ENCODE measurements at places on chromosomes 13 and 19.
A peak's percentile ranks its signal among the peaks of the same experiment; 100 is the strongest.

DNA sequence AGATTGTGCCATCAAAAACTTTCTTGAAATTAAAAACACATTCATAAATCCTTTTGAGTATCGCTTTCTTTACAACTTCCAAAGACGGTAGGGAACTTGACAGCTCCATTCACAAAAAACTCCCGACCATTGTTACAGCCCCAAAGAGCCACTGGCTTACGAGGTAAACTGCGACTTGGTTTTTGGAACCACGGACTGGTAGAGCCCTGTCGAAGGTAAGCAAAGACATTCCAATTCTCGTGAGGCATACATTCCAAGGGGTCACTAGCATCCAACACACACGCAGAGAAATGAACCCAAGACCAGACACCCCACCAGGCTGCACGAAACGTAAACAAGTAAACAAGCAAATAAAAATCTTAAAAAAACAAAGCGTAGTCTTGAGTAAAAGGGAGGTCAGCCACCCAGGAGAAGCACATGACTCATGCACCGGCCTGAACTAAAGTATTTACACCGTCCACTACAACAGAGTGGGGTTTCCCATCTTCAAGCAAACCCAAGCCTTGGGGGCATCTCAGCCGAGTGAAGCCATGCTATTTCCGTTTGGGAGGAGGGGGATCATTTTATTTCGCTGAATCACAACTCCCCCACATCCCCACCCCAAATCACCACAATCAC is 1.4 kb downstream of the BRD4 start:
- peak; percentile 95 for DNase-seq

DNA sequence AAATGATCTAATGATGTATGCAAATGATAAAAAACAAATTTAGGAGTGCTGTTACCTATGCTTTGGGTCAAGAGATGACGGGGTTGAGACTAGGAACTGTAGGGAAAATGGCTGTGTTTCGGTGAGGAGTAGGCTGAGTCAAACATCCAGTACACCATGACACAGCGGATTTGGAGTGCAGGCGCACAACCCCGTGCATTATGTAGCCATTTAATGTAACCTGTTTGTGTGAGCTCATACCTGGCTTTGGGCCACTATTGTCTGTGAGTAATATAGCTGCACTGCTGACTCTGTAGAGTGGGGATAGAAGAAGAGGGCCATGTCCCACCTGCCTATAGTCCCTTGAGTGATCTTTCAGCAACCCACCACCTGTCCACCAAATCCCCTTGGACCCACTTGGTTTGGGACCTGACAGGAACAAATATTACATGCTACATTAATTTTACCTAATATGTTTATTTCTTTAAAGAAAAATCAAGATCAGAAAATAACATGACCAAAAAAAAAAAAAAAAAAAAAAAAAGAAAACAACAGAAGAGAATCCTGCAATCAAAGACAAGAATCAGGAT is 95.5 kb upstream of the KLHL1 start:
- DNase-seq = peak; percentile 35

GRCh38 chr13:30493658-30494381 is 28.1 kb upstream of the HMGB1 start:
- DNase-seq = no peak

DNA sequence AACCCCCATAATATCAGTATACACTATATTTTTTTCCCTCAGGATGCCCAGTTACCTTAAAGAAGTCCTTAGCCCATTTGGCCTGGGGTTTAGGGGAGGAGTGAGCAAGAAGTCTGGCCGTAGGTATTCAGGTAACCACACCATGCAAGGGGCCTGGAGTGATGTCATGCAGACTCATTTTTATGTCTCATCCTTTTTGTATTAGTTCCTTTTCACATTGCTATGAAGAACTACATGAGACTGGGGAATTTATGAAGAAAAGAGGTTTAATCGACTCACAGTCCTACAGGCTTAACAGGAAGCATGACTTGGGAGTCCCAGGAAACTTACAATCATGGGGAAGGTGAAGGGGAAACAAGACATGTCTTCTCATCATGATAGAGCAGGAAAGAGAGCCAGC is 12.2 kb downstream of the TPP2 start:
- peak; percentile 57 for DNase-seq

DNA sequence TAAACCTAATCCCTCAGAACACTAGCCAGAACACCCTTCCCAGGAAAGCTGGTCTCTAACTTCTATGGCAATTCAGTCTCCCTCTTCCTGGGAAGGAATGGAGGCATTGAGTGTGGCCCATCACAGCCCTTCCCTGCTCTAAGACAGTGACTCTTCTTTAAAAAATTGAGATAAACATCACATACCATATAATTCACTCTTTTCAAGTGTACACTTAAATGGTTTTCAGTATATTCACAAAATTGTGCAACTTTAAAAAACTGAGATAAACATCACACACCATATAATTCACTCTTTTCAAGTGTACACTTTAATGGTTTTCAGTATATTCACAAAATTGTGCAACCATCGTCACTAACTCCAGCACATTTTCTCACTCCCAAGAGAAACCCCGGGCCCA is 116.5 kb downstream of the MIPEP start:
- DNase-seq = no peak

DNA sequence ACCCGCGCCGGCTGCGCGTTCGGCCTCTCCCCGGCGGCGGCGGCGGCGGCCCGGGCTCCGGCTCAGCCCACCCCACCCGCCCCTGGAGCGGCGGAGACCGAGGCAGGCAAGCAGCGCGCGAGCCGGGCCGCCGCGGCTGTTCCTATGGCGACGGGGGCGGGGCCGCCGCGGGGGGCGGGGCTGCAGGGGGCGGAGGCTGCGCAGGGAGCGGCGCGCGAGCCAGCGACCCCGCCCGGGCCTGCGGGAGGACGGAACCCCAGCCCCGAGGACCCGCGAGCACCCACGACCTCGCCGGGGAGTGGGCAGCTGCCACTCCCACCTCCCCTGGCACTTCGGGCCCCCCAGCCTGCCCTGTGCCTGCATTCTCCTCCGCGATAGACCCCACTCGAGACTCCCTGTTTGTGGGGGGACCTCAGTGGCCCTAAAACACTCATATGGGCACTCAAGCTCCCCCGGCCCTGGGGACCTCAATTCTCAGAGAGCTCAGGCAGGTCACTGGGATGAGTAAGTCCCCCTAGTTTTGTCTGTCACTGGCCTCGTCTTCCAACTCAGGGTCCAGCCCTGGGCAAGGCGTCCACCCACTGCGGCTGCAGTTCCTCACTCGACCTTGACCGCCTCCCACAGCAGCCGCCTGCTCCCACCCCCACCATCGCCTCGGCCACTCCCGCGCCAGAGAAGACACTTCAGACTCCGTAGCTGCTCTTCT is at the start of gene CTXN1:
Gene CTXN1 (minus strand): TSS at position 115 of the 706 bp plus-strand sequence. CDS start 597 bp downstream, outside the sequence.
- peak; percentile 65 for DNase-seq

DNA sequence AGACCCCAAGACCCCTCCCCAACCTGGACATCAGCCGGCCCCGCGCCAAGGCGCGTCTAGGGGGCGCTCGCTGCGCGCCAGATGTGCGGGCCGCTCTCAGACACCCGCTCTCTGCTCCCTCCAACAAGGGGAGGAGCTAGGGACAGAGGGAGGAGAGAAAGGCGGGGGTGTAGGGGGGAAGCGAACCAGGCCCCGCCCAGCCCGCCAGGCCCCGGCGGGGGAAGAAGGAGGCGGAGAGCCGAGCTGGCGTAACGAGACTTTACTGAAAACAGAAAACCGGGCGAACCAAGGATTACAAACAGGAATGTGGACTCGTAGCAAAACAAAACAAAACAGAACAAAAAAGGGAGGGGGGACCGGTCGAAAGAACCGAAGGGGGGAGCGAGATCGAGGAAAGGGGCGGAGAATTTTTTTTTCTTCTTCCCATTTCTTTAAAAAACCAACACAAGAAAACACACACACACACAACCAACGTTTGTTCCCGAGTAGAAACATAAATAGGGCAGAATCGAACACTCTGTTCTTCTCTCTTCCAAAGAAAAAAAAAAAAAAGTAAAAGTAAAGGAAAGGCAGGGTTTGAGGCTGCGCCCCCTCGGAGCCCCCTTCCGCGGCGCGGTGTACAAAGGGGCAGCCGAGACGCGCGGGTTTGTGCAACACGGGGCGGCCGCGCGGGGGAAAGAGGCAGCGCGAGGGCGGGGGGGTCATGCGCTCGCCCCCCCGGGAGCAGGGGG is 1.7 kb downstream of the JUND start:
- DNase-seq = peak; percentile 97

- peak; percentile 62 for DNase-seq
Measured at GRCh38 chr19:30227661-30228112, 144.5 kb upstream of the ZNF536 start.

DNA sequence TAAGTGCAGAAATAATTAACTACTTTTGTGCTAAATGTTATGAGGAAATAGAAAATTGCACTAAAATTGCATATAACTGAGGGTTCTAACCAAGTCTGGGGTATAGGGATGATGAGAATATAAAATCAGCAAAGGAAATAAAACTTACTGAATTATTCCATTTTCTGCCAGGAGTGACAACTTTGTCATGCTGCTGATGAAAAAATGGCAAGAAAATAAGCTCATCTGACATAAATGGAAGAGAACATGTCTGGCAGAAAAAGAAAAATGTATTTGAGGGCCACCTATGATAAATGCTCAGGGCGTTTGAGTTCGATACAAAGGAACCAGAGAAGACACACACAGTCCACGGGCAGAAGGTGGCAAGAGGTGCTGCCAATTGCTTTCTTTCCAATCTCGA is 78.2 kb downstream of the LHFPL6 start:
- DNase-seq = no peak

DNA sequence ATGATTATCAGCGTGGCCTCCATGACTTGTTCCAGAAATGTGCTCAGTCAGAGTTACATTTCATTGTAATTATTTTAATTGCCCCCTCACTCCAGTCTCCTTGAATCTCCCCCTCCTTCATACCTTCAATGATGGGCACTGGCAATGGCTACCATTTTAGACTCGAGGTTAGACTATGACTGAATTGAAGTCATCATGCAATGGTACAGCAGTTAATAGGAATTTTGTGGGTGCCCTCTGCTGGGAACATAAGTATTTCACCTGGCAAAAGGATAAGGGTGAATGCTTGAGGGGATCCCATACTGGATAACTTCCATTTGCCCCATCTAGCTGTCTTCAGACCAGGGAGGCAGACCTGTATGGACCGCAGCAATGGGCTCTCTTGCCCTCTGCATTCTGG is 32.2 kb upstream of the USP12 start:
- DNase-seq = peak; percentile 55

DNA sequence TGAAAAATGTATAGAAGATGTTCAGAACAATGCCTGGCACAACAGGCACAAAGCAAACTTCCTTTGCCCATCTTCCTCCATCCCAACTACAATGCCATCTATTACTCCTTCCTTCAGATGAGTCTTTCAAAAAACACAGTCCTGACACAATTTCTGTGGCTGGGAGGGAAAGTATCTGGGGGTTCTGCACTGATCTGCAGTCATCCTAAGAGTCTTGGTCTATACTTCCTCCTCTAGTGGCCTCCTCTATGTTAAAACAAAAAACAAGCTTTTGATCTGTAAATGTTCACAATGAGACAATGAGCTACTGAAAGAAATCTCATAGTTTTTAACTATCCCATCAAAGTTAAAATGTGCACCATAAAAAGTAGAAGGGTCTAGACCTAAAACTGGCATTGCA is 44.8 kb downstream of the USP12 start:
- DNase-seq = no peak

- no peak for DNase-seq
Measured at GRCh38 chr13:44449999-44450821, 76.6 kb downstream of the SERP2 start.

DNA sequence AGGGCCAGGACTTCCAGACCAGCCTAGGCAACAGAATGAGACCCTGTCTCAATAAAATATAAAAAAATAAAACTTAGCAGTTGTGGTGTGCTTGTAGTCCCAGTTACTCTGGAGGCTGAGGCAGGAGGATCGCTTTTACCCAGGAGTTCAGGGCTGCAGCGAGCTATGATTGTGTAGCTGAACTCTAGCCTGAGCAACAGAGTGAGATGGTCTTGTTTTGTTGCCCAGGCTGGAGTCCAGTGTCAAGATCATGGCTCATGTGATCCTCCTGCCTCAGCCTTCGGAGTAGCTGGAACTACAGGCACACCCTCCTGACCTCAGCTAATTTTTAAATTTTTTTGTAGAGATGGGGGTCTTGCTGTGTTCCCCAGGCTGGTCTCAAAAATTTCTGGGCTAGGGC is 4.3 kb upstream of the JUNB start:
- DNase-seq = no peak

- peak; percentile 44 for DNase-seq
Measured at GRCh38 chr13:72166102-72166650, 299.2 kb upstream of the DACH1 start.

GRCh38 chr19:33468361-33469170 is 53.0 kb downstream of the PEPD start:
- no peak for DNase-seq

DNA sequence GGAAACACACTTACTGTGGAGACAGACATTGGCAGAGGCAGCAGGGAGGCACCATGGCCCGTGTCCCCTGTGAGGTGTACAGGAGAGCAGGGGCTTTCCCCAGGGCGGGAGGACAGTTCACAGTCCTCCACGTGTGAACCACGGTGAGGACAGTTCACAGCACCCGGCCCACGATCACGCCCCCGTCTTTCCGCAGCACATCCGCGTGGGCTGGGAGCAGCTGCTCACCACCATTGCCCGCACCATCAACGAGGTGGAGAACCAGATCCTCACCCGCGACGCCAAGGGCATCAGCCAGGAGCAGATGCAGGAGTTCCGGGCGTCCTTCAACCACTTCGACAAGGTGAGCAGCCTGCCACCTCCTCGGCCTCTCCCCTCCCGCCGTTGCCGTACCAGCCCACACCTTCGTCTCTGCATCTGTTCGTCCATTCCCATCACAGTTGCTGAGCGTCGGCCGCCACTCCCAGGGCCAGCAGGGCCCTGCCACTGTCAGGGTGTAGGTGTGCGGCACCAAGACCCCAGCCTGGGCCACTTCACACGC is 17.4 kb downstream of the CAPN12 start:
- DNase-seq = no peak

GRCh38 chr19:33278023-33278402 is 24.3 kb downstream of the CEBPA start:
- no peak for DNase-seq

GRCh38 chr13:21805733-21806132 is 134.9 kb downstream of the FGF9 start:
- no peak for DNase-seq

DNA sequence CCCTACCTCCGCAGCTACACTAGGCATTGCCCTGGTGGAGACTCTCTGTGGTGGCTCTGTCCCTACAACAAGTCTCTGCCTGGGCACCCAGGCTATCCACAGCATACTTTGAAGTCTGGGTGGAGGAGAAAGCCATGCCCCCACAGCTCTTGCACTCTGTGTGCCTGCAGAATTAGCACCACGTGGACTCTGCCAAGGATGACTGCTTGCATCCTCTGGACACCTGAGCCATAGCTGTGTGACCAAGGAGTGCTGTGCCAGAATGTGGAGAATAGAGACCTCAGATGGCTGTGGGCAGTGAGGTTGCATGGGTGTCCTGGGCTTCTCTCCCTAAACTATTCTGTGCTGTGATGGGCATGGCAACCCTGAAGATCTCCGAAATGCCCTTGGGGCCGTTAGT is 21.2 kb upstream of the MCF2L start:
- no peak for DNase-seq

DNA sequence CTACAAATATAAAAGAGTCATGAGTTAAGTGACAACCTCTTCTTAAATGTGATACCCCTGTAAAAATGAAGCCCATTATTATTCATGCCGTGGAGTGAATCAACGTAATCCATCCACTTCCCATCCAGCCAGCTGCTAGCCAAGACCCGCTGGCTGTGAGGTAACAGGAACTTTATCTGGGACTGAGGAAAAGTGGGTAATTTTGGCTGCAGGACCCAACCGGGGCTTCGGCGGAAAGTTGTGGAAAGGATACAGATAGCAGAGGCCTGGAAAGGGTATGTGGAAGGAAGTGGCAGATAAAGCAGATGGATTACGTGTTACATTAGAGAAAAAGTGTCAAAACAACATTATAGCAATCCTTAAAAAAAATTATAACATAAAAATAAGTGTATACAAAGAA is 48.3 kb downstream of the SLC7A1 start:
- no peak for DNase-seq
